NCI-H1105 treated with DMSO at 0.1 percent for 48 hours (cell line): ENCODE measurements at places on chromosomes 3 and 15.
A peak's percentile ranks its signal among the peaks of the same experiment; 100 is the strongest.

- DNase-seq = peak; percentile 67
Measured at GRCh38 chr3:45665101-45665572, 24.1 kb upstream of the SACM1L start.

DNA sequence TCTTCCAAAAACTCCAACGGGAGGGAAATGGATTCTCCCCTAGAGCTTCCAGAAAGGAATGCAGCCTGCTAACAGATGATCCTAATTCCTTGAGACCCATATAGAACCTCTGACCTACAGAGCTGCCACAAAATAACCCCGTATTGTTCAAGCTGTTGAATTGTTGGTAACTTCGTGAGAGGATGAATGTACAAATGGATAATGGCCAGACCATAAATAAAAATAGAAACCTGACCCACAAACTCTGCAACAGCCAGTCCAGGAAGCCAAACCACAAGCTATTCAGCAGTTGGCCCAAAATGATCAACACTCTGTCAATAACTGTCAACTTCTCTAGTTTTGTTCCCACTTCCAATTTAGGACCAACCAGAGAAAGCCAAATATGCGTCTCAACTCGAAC is 414.0 kb upstream of the ZNF717 start:
- DNase-seq = no peak

GRCh38 chr15:56537881-56538280 is 72.9 kb upstream of the MNS1 start:
- no peak for DNase-seq

GRCh38 chr15:29681946-29682345 is 140.3 kb downstream of the TJP1 start:
- no peak for DNase-seq

GRCh38 chr3:177179281-177180067 is 17.8 kb downstream of the TBL1XR1 start:
- DNase-seq = no peak

DNA sequence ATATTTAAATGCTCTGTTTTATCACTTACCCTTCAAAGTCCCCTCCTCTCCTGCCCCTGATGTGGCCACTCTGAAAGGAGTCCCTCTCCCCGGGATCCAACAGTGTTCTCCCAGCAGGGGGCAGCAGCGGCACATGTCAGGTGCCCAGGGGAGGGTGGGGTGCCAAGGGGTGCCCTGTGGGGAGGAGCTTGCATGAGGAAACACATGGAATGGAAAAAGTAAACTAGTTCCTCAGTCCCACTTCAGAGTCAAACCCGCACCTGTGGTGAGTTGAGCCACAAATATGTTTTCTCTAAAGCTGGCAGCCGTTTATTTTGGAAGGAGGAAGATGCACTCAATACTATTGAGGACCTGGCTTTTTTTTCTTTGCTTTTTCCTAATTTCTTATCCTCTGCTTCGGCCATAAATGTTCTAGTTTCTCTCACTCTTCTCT is 30.1 kb upstream of the NRROS start:
- DNase-seq = peak; percentile 84

GRCh38 chr3:144821583-144821982 is 850.0 kb downstream of the DIPK2A start:
- no peak for DNase-seq
